ENCODE measurements at places on chromosomes 12 and 14.

DNA sequence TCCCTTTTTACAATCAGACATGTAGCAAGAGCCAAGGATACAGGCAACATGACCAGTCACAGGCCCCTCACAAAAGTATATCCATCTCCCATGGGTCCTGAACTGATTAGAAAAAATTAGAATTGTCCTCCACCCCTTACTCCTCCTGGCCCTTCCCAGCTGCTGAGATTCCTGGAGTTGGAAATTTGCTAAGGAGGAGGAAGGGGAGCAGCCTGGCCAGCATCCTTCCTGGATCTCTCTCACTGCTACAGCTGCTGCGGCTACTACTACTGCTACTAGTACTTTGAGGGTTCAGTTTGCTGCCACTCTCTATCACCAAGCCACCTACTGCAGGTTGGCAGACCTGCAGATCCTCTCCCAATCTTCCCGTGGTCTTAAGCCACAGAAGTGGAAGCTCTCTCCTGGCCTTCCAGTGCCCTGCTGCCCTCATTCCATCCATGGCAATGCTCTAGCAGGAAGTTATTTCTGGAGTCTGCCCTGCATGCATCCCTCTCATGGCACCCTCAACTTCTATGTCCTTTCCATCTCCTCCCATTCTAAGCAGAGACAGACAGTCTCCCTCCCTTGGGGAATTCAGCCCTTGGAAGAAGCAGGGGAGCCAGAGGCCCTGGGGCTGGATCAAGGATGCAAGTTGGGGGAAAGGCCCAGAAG lies 1.0 kb downstream of the ITGA7 start:
- DNase-seq: no peak

GRCh38 chr14:50844391-50844790 lies 13.4 kb upstream of the NIN start:
- DNase-seq: no peak

DNA sequence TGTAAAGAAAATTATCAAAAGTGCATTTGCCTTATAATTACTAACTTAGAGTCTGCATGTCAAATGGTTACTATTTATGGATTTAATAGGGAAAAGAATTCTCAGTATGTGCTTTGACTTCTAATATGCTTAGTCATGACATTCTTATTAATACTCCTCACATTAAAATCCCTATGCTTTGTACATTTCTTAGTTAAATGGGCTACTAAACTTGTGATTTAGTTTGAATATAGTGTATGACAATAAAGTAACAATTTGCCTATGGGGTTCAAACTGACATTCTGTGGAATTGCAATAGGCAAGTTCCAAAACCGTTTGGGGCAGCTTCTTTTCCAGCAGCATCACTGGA lies 361.9 kb upstream of the TMTC1 start:
- no peak for DNase-seq

DNA sequence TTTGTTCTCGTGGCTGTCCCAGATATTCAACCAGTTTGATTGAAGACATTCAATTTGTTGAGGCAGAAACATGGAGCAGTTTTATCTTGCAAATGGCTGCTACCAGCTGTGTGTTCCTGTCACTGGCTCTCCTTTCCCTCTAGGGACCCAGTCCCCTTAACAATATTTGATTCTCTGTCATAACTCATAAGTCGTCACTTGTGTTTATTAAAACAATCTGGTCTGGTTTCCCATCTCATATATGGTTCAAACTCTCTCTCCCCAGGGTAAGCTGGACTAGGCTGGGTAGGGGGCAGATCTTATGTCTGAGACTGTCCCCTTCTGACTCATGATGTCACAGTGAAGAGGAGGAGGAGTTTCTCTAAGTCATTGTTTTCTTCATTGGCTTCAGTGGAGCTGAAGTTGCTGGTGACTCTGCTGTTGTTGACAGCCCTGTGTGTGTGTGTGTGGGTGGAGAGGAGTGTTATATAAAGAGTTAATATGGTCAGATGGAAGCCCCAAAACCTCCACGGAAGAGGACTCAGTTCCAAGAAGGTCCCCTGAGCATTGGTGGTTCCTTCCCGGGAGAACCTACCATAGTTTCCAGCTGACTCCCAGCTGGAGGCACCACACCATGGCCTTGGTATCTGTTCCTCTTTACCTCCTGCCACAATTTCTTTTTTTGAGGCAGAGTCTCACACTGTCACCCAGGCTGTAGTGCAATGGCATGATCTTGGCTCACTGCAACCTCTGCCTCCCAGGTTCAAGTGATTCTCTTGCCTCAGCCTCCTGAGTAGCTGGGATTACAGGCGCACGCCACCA lies 16.1 kb upstream of the GNG2 start:
- DNase-seq: no peak

- DNase-seq: no peak
These were observed 111.3 kb downstream of the KIF26A start for GRCh38 chr14:104249706-104250105.

Data from NCI-H1417 treated with DMSO at 0.1 percent for 48 hours (cell line).